ENCODE measurements at places on chromosomes 7 and 10. TPM values are rescaled to one million over a fixed set of nuclear protein-coding genes. Genes with fewer than 3 reads are reported as not detected.

Gene FAM25C
- total RNA-seq, result not detected

Gene TRUB1
- total RNA-seq, result 17.7 TPM

Gene RELN
- 0.63 TPM for total RNA-seq

Gene TAS2R38
- not detected for total RNA-seq

Gene TDRD1
- total RNA-seq, result not detected
